ENCODE measurements at places on chromosomes 12 and 14.

DNA sequence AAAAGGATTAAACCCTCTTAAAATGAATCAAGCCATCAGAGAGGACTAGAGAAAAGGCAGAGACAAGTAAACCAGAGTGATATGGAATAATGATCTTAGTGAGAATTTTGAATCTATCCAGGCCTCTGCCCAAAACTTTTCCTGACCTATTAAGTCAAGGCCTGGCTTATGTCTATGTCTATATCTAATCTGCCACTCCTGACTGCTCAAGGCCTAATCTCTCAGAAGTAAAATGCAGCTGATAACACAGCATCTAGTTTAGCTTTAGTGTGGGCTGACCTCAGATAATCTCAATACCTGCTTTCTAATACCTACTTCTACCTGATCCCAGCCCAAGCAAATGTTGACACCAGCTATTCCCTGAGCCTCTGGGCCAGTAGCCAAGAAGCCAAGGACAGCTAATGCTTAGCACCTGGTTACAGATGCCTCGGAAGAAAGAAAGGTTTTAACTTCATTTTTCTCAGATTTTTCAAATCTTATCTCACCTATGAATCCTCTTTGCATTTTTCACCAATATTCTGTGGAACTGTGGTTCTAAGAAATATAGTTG is 1472.5 kb upstream of the SEL1L start:
- no peak for DNase-seq

DNA sequence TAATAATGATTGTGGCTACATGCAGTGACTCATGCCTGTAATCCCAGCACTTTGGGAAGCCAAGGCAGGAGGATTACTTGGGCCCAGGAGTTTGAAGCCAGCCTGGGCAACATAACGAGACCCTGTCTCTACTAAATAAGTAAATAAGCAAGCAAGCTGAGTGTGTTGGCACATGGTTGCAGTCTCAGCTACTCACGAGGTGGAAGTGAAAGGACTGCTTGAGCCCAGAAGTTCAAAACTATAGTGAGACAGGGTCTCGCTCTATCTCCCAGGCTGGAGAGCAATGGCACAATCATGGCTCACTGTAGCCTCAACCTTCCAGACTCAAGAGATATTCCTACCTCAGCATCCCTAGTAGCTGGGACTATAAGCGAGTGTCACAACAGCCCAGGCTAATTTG is 64.7 kb downstream of the RPS6KA5 start:
- no peak for DNase-seq

- DNase-seq: no peak
These were observed 7.7 kb downstream of the FAM161B start for GRCh38 chr14:73942180-73942579.

- no peak for DNase-seq
These were observed 6.3 kb upstream of the LTBP2 start for GRCh38 chr14:74618078-74618952.

GRCh38 chr12:121392325-121392716 is 7.6 kb upstream of the RNF34 start:
- DNase-seq: no peak

DNA sequence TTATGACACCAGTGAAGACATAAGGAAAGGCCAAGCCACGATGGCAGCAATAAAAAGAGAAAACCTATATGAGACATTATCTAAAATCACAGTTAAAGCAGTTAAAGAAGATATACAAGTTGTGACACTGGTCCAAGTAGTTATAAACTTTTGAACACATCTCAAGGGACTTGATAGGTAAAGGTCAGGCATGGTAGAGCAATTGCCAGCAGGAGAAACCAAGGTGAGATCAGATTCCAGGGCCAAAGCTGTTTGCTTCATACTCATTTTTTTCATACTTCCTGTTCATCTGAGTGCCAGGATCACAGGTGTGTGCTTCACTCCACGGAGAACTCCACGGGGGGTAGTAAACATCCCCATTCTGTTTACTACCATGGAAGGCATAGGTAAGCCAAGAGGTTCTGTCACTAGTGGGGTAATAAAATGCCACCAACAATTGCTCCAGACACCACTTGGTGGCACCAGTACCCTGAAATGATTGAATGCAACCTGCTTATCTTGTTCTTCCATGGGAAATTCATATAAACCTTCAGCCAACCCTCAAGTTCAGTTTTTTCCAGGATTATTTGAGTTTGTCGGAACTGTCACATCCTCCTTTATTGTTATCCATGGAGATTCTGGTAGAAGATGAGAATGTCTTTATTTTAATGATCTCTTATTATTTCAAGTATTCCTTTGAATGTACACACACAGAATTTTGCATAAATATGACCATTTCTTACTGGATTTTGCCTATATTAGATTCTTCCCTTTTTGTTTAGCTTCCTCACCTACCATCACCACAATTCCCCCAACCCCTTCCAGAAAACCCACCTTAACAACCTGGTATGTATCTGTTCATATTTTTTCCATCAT is 59.2 kb upstream of the TSPAN8 start:
- peak; percentile 77 for DNase-seq
